ENCODE measurements at places on chromosomes 11 and 22. TPM values are rescaled to one million over a fixed set of nuclear protein-coding genes. Genes with fewer than 3 reads are reported as not detected.

Gene SMIM38
- not detected for total RNA-seq

Gene OR56A5
- not detected for total RNA-seq

Gene TRPC6
- total RNA-seq = 1.1 TPM

Gene ESAM
- total RNA-seq = not detected

Gene CARD18
- total RNA-seq = not detected

Gene VWCE
- under 0.01 TPM for total RNA-seq

Gene MMP27
- total RNA-seq = not detected

Gene ADAMTS15
- 2.5 TPM for total RNA-seq

DNA sequence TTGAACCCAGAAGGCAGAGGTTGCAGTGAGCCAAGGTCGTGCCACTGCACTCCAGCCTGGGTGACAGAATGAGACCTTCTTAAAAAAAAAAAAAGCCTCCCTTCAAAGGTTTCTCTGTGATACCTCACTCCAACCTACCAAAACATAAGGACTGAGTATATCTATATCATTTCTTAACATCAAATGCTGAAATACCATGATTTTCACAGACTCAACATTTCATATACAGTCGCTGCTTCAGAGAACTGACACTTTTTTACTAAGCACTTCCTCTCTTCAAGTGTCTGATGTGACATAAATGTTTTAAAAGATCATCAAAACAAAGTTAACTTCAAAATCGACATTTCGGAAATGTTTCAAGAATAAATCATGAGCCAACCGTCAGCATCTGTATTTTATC, 12.0 kb downstream of the PRR14L start:
- no peak for DNase-seq

GRCh38 chr22:36965696-36966095, 52.3 kb downstream of the CSF2RB start:
- DNase-seq = no peak

- DNase-seq = no peak
Measured at GRCh38 chr22:27729246-27729645, 72.3 kb downstream of the MN1 start.

- DNase-seq = no peak
Measured at GRCh38 chr11:99200720-99201119, 180.0 kb downstream of the CNTN5 start.

- DNase-seq = no peak
Measured at GRCh38 chr22:48853627-48854240, 973.9 kb downstream of the BRD1 start.

DNA sequence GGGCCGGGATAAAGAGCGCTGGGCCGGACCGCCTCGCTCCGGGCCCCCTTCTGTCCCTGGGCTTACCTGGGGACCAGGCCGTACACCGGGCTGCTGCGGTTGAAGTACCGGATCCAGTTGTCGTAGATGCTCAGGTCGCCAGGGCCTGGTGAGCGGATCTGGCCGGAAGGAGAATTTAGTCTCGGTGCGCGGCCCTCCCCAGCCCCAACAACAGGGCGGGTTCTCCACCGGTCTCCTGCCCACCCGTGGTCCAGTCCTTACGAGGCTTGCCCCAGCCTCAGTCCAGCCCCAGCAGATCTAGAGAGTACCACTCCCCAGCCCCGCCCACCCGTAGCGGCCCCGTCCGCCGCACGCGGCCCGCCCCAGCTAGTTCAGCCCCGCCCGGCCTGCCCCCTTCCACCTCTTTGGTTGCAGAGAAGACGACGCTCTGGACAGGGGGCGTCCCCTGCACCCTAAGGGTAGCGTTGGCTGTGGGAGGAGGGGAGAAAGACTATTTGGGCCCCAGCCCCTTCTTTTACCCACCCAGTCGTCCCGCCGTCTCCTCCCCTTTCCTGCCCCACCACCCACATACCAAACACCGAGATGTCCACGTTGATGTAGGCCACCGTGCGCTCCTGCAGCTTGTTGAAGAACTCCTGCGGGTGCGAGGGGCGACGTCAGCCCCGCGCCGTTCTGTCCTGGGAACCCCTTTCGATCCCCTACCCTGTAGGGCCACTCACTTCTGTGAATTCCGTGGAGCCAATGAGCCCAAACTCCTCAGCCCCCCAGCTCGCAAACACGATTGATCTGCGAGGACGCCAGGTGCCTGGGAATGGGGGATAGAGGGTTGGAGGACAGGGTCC, 6.8 kb downstream of the SAC3D1 start:
- DNase-seq = no peak

DNA sequence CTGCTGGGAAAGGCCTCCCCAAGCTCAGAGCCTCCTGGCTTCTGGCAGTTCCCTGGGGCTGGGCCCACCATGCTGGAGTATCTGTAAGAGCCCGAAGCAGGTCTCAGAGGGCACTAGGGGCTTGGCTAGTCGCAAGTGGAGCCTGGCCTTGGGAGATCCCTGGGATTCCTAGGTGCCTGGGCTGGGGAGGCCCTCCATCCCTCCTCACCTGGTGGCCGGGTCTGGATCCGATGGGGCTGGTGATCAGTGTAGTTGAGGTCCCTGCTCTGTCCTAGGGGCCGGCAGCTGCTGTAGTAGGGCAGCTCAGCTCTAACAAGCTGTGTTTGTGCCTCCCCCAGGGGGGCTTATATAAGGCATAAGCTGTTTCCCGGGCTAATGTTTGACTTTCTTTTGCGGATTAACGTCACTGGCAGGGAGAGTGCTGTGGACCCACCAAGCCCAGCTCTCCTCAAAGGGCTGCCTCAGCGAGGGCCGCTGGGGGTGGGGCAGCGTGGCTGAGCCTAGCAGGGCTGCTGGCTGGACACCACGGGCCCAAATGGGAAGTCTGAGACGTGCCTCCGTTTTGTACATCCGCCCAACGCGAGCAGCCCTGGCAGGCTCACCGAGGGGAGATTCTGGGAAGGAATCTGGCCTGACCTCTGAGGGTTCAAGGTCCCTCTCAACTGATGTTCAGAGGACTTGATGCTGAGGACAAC, at the start of gene SLC22A8:
SLC22A8 (minus strand) TSS at position 321 of the 695 bp plus-strand sequence. CDS start 883 bp downstream, outside the sequence.
- no peak for DNase-seq

DNA sequence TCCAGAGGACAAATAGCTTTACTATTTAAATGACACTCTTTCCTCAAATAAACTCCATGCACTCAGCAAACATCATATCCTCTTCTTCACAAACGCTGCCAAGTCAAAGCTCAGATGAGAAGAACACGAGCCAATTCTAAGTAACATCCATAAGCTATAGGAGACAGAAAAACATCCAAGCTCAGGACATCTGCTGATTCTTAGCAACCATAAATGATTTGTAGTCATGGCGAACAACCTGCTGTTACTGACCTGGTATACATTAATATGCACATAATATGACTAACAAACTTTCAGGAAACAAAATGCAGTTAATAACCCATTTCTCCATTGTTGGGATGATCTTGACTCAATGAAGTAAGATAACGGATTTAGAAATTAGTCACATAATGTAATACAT, 6.7 kb downstream of the GALNT18 start:
- DNase-seq = no peak

GRCh38 chr11:122746050-122746478, 90.5 kb downstream of the UBASH3B start:
- no peak for DNase-seq

GRCh38 chr11:8415195-8415594, 151.5 kb upstream of the LMO1 start:
- DNase-seq = no peak
